ENCODE measurements at places on chromosomes 4 and X.

DNA sequence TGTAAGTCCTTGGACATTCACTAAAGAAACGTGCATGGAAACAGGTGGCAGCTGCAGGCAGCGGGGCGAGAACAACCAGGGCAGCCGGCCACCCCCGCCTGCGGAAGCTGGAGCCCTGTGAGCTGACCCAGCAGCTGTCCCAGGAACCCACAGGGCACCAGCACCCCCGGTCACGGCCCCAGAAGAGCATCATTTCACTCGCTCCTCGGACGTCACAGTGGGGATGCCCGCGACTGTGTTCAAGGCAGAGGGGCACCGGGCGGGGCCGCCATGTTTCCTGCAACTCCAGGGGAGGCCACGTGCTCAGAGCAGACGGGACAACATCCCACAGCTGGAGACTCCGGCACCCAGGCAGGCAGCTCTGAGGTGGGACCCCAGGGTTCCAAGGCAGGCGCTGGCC lies 45.0 kb upstream of the CPLX1 start:
- DNase-seq = no peak

- DNase-seq = no peak
Measured at GRCh38 chr4:139553751-139554641, 2.0 kb downstream of the SETD7 start.

GRCh38 chr4:40194602-40195161 lies 2.1 kb upstream of the RHOH start:
- DNase-seq = peak; percentile 82

- no peak for DNase-seq
Measured at GRCh38 chrX:68932611-68933010, 103.8 kb downstream of the EFNB1 start.

DNA sequence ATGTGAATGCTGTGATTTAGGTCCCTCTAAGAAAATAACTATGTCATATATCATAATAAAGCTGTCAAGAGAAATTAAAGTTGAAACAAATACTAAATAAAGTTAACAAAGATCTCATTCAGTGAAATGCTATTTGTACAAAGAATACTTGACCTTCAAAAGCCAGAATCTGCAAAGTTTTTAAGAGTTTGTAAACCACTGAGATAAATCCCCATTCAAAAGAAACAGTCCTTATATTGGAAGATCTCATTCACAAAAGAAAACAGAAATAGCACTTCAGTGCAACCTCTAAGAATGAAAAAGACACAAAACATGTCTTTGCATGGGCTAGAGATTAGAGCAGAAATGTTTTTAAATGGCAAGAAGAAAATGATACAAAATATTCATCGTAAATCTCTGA lies 149.1 kb upstream of the USP38 start:
- DNase-seq = no peak

DNA sequence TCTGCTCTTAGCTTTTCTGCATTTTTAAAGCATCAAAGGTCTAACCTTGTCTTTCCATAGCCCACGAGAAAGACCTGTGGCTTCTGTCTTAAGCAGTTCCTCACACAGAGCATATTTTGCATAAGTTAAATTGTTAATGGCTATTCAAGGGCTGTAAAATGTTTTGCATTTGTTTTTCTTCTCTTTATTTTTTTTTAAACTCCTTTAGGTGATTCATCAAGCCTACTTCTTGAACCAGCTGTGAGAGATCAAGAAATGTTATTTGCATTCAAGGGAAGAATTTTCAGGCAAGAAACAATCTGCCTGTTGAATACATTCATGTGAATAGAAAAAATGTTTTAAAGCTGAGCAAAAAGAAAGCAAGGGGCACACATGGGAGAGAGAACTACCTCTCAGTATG lies 423.8 kb upstream of the FRG1 start:
- DNase-seq = no peak

DNA sequence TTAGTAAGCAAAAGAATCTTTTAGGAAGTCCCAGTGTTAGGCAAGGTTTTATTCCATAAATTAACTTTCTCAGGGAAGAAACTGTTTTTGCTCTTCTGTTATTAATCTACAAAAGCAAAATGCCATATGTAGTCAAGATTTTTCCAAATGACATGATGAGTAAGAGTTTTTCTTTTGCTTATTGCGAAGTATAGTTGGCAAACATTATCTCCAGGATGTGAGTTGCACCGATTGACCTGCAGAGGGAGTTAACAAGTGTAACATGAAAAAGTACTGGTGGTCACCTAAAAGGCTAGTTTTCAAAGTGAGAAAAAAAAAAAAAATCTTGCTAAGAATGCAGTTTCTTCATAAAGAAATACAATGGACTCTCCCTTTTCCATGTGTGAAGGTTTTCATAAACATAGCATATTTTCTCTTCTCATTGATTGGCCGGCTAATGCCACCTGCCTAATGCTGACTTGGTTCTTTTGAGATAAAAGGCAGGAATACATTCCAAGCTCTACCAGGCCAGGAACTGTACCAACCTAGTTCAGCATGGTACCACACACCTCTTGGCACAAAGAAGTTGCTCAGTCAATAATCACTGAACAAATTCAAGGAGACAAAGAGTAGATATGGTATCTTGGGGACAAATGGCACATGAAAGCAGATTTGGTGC lies 100.2 kb downstream of the LNX1 start:
- peak; percentile 52 for DNase-seq

DNA sequence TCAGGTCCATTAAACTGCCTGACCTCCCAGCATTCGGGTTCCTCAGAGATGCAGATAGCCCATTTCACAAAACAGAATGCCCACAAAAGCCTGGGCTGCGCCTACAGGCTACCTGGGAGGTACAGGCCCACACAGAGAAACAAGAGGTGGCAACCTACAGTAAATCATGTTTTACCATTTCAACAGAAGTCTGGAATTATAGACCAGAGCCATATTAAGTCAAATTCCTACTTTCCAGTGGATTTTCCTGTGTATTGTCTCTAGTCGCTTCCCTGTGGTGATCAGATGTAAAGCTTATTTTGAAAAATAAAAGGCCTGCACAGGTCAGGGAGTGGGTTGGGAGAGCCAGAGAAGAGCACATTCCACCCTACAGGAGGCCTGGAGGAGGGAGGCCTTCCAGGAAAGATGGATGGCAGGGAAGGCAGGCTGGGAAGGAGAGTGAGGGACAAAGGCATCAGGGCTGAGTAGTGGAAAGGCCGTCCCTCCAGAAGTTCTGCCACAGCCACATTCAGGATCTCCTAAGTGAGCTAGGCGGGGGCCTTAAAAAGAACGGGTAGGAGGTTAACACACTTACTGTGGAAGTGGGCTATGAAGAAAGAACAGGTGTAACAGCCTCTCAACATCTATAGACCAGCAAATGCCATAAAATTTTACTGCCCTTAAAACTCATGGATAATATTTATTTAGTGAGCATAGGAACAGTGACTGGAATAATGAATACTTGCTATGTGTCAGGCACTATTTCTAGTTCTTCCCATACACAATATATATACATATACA lies 19.0 kb upstream of the USO1 start:
- DNase-seq = no peak

- DNase-seq = no peak
Measured at GRCh38 chrX:29666366-29666765, 549.0 kb upstream of the MAGEB2 start.

GRCh38 chrX:101265869-101266428 lies 25.2 kb downstream of the TAF7L start:
- no peak for DNase-seq

GRCh38 chr4:3374667-3375066 lies 67.1 kb upstream of the HGFAC start:
- DNase-seq = no peak

DNA sequence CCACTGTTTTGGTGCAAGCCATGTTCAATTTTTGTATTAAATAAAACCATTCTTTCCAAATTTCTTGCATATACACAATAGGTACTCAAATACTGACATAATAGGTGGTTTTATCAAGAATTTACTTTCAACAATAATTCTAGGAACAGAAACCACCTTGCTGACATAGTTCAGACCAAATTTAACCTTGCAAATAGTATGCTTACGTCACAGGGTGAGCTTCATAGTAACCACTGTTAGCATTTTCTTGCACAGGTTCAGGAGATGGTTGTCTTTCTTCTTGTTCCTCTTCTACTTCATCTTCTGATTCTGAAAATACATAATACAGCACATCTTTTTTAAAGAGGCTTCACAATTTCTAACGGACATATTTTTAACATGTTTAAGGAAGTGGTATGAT lies 17.6 kb downstream of the G3BP2 start:
- DNase-seq = peak; percentile 40

DNA sequence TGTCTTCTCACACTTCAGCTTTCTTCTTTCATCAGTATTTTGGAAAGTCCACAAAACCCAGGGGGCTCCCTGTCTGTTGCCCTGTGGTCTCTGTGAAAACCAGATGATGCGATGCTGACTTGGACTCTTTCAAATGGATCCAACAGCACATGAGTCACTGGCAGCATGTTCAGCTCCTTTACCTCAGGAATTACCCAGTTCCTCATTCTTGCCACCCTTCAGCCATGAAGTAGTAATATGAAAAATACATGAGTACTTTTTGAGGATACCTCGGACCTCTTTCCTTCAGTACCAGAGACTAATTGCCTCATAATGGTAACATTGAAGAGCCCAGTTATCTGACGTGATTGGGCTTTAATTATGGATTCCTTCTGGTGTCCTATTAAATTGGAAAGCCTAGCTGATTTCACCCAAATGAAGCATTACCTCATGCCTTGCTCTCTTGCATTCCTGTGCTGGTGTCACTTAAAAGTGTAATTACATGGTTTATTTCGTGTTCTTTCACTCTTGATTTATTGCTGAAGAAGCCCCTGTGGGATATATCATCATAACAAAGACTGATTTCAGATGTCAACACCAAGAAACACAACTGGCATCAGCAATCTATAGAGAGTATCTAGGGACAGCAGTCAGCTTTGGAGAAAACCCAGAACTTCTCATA lies 63.4 kb downstream of the NFKB1 start:
- DNase-seq = no peak

DNA sequence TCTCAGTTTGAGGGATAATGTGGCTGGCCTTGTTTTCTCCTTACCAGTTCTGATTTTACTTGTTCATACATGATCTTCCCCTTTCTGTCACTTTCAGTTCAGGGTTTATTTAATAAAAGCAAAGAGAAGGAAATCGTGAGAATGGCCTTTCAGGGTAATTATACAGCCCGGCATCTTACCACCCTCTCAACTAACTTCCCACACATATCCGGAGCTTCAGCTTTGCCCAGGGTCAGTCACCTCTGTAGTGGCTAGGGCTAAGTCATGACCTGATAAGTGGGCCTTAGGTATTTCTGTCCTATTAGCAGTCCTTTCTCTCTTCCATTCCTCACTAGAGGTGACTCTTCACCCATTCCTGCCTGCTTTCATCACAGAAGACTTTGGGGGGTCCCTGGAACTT lies 15.8 kb downstream of the TRPC5 start:
- no peak for DNase-seq

GRCh38 chrX:23766650-23767551 lies 16.1 kb upstream of the SAT1 start:
- DNase-seq = no peak

DNA sequence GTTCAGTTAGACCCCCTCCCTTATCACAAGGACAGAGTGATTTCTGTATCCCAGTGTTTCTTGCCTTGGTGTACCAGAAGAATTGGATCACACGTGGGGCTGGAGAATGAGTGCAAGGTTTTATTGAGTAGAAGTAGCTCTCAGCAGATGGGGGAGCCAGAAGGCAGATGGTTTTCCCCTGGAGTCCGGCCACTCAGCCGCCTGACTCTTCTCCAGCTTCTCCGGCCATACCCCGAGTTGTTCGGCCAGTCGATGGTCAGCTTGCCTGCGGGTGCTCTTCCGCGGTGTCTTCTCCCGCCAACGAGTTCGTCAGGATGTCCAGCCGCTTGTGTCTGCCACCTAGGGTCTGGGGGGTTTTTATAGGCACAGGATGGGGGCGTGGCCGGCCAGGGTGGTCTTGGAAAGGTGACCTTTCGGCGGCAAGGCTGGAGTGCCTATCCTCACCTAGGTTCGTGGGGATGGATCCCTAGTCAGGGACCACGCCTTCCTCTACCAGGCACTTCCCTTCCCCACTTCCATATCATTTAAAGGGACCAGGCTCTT lies 14.5 kb downstream of the GAB1 start:
- no peak for DNase-seq

- DNase-seq = no peak
Measured at GRCh38 chr4:26779674-26780073, 81.0 kb upstream of the STIM2 start.

DNA sequence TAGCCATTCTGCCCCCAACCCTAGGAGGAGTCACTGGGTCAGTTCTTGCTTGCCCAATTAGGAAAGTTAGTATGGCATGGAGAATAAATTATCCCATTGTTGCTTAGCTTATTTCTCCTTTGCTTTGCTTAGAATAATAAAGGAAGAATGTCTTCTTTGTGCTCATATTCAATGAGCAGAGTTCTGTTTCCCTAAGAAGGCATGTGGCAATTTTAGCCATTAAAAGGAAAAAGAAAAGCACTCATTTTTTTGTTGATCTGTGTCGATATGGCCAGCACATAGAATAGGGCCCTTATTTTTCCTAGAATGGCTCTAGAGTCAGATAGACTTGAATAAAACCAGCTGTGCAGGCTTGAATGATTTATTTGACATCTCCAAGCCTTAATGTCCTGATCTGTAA lies 166.4 kb upstream of the PPARGC1A start:
- no peak for DNase-seq

GRCh38 chr4:107719207-107719921 lies 670 bp downstream of the PAPSS1 start:
- peak; percentile 45 for DNase-seq

DNA sequence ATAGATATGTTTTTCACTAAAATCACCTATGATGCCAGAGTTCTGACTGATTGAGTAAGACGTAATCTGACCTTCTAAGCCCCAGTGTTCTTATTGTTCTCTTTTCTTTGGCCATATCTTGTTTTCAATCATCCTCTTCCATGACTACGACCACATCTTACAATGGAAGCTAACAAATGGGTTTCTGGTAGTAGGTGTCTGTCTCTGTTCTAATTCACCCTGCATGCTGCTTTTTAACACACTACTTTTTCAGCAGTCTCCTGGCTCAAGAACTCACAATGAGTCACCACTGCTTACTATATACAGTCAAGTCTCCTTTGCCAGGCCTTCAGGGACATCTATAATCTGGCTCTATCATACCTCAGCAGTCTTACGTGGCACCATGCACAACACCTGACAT lies 146.1 kb downstream of the NEXMIF start:
- DNase-seq = no peak

All from MM.1S (cell line).